ENCODE measurements at places on chromosomes 11 and 22.

DNA sequence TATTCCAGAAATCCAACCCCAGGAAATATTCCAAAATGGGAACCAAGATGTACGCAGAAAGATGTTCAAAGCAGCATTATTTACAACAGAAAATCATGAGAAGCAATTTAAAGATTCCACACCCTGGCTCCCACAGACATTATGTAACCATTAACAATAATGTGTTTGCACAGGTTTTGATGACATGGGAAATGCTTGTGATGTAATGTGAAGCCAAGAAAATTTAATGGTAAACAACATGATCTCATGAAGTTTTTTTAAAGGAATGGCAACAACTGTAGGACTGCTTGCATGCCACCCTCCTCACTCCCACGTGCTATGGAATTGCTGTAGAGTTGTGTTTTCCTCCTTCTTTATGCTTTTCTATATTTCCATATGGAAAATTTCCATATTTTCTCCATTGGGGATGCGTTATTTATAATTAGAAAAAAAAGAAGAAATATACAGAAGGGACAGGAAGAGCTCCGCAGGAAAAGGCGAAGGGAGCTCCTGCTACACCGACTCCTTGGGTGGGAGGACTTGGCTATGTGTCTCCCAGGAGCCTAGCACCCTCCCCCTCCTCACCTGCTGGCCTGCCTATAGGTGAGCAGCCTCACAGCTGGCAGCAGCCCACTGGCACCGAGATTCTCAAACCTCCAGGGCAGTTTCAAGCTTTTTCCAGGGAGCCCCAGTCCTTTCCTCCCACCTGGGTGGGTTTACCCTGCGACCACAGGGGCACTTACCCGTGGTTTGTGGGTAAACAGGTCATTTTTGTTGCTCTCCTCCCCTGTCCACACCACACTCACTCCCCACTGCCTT is 20.9 kb downstream of the LRFN4 start:
- no peak for DNase-seq

- no peak for DNase-seq
These were observed 40.9 kb downstream of the C11orf96 start for GRCh38 chr11:43983221-43983810.

DNA sequence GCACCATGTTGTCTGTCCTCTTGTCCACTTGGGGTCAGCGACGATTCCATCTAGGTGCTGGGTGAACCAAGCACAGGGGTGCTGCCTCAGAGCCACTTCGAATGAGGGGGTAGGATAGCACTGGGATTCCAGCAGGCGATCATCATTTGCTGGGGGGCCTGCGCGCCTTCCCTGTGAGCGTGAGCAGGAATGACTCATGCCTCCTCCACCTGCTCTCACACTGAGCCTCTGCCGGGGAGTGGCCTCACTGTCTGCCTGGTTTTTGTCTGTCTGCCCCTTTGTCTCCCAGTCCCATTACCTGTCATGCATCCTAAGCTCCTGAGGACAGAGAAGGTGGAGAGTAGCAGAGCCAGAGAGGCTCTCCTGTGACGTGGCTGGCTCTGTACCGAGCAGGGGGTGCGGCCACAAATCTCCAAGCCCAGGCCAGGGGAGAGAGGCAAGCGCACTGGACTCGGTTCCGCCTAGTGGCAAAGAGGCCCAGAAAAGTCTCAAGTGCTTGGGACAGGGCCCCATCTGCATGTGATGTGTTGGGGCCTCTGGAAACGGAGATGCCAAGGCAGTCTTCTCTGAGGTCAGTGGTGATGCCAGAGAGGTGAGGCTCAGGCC is 30.8 kb downstream of the RSPH14 start:
- peak; percentile 19 for DNase-seq

DNA sequence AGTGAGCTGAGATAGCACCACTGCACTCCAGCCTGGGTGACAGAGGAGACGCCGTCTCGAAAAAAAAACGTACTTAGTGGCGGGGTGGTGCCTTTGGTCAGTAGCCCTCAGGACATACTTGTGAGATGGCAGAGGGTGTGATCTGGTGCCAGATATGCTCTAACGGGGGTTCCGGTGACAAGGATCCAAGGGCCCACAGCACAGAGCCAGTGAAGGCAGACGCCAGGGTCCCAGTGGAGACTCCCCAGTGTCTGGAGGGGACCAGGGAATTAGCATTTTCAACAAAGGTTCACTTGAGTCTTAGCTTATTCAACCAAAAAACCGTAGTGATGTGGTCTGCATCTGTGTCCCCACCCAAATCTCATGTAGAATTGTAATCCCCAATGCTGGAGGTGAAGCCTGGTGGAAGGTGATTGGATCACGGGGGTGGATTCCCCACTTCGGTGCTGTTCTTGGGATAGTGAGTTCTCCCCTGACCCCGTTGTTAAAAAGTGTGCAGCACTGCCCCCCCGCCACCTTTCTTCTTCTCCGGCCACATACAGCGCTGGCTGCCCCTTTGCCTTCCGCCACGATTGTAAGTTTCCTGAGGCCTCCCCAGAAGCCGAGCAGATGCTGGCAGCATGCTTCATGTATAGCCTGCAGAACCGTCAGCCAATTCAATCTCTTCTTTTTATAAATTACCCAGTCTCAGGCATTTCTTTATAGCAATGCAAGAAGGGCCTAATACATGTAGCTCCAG is 26.6 kb upstream of the OSBPL5 start:
- DNase-seq, result no peak

- no peak for DNase-seq
These were observed 20.0 kb upstream of the TALDO1 start for GRCh38 chr11:727281-727701.

GRCh38 chr22:36853407-36854099 is 7.3 kb upstream of the NCF4 start:
- DNase-seq, result no peak

DNA sequence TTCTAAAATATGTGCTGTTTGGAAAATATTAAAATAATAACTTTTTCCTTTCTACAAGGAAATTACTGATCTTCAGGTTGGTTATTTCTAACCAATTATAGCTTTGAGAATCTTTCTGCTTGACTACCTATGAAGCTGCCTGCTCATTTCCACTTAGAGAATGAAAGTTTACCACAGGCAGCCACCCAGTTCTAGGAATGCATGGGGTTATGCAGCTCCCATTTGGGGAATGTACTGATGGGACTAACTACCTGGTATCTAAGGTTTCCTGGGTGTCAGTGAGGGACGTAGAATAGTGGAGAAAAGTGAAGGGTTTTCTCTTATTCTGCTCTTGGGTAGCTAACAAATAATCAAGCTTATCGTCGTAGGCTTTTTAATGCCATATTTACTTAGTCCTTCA is 73.4 kb downstream of the DEUP1 start:
- no peak for DNase-seq
